ENCODE measurements at places on chromosomes 11 and 22. TPM values are rescaled to one million over a fixed set of nuclear protein-coding genes. Genes with fewer than 3 reads are reported as not detected.

The SYT7 gene
- total RNA-seq: 1.2 TPM

The OR1S2 gene
- total RNA-seq: not detected

The ADORA2A gene
- 0.69 TPM for total RNA-seq

The OR6A2 gene
- total RNA-seq: not detected

All from A549 treated with ZK216348 at 1 μM for 4 hours (cell line).